ENCODE measurements at places on chromosomes 12 and 14.

DNA sequence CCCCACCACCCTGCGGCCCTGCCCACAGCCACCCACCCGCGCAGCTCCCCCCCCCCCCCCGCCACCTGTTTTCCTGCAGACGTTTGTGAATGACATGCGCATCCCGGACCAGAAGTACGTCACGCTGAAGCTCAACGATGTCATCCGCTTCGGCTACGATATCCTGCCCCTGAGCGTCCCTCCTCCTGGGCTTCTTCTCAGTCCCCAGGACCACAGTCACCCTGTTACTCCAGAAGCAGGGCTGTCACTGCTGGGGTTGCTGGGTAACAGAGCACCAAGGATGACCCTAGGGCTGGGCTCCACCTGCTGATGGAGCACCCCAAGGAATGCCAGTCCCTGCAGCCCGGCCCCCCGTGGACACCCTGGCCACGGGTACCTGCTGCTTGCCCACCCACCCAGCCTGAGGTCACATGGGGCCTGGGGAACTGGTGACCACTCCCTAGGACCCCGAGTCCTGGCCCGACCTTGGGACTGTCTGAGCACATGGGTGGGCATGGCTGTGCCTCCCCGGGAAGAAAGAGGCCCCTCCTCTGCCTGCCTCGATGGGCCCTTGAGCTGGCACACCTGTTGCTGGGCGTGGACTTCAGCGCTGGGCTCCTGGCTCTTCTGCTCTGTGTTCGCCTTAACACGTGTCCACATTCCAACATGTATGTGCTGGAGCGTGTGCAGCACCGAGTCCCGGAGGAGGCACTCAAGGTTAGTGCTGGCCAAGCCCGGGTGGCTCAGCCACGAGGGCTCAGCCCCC lies 12.9 kb downstream of the CEP170B start:
- no peak for DNase-seq

- DNase-seq, result no peak
Observed at GRCh38 chr14:29740491-29740890, 187.2 kb downstream of the PRKD1 start.

GRCh38 chr12:11593013-11593412 lies 56.5 kb upstream of the ETV6 start:
- DNase-seq, result no peak

- DNase-seq, result no peak
Observed at GRCh38 chr12:26434299-26435068, 239.1 kb downstream of the SSPN start.

DNA sequence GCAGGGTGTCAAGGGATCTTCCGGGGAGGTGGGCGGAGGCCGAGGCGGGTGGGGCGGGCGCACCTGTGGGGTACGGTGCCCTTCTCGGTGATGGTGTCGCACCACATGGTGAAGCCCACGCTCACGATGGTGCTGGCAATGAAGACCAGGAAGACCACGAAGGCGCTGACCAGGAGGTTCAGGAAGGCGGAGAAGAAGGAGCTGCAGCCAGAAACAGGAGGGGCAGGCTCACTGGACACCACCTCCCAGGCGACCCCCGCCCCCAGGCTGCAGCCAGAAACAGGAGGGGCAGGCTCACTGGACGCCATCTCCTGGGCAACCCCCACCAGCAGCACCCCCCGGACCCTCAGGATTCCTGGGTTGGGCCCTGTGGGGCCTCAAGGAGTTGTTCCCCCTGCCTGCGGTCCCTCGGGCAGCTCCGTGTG lies 7.6 kb downstream of the TMEM179 start:
- DNase-seq, result no peak

GRCh38 chr14:52936437-52936836 lies 14.4 kb downstream of the FERMT2 start:
- no peak for DNase-seq

GRCh38 chr14:53237488-53237887 lies 84.4 kb upstream of the DDHD1 start:
- DNase-seq, result no peak

- DNase-seq, result no peak
Observed at GRCh38 chr12:91533366-91533765, 350.7 kb upstream of the DCN start.

GRCh38 chr12:46472893-46473633 lies 100.5 kb upstream of the SLC38A2 start:
- DNase-seq, result no peak

GRCh38 chr14:92499234-92499633 lies 14.3 kb upstream of the RIN3 start:
- no peak for DNase-seq

DNA sequence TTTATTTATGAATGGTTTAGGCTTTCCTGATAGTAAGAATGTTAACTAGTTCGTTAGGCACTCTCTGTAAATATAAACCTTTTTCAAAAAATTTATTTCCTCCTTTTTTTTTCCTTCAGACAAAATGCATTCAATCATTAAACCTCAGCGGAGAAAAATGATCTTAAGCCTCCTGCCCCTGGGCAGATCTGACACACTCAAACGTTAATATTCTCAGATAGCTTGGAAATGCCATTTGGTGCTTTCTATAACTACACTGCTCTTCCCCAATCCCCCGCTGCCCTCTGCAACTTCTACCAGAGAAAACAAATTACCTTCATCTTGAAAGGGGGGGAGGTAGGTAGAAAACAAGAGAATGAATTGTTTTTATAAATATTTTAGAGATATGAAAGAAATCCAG lies 521.2 kb downstream of the MED13L start:
- no peak for DNase-seq

- no peak for DNase-seq
Observed at GRCh38 chr12:16218934-16219751, 58.3 kb downstream of the SLC15A5 start.

- DNase-seq, result no peak
Observed at GRCh38 chr12:124509676-124510300, 57.6 kb downstream of the NCOR2 start.

- DNase-seq, result no peak
Observed at GRCh38 chr12:70106347-70106746, 136.9 kb upstream of the CNOT2 start.

- no peak for DNase-seq
Observed at GRCh38 chr12:126993898-126994297, 1273.1 kb upstream of the TMEM132C start.

- DNase-seq, result no peak
Observed at GRCh38 chr12:19575337-19576243, 136.3 kb downstream of the AEBP2 start.

DNA sequence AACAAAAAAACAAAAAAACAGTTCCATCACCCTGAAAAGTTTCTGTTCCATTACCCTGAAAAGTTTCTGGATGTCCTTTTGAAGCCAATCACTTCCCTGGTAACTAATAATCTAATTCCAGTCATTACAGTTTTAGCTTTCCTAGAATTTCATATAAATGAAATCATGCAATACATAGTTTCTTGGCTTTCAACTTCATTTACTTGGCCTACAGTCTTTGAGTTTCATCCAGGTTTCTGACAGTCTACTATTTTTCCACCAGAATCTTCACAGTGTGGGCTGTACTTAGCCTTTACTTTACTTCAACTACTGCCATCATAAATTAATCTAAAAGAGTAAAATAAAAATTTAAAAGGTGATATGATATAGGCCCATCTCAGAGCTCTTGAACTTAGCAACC lies 55.5 kb downstream of the RPS6KA5 start:
- DNase-seq, result no peak

GRCh38 chr12:132138941-132139871 lies 4.9 kb downstream of the DDX51 start:
- no peak for DNase-seq

- DNase-seq, result no peak
Observed at GRCh38 chr12:107560899-107561285, 124.7 kb upstream of the PWP1 start.

DNA sequence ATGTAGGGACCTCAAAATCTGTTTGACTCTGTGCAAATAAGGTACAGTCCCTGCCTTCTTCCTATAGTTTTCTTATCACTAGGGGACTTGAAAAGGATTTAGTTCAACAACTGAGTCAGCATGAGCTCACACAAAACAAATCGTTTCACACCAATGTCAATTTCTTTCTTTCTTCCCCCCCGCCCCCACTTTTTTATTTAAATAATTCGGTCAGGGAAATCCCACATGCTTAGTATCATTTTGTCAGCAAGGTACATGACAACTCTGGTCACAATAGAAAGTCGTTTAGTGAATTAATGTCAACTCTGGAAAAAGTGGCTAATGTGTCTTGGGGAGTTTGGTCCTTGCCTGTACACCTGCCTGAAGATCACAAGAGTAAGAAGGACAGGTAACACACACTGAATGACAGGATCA lies 232.2 kb upstream of the PLEKHG7 start:
- no peak for DNase-seq

DNA sequence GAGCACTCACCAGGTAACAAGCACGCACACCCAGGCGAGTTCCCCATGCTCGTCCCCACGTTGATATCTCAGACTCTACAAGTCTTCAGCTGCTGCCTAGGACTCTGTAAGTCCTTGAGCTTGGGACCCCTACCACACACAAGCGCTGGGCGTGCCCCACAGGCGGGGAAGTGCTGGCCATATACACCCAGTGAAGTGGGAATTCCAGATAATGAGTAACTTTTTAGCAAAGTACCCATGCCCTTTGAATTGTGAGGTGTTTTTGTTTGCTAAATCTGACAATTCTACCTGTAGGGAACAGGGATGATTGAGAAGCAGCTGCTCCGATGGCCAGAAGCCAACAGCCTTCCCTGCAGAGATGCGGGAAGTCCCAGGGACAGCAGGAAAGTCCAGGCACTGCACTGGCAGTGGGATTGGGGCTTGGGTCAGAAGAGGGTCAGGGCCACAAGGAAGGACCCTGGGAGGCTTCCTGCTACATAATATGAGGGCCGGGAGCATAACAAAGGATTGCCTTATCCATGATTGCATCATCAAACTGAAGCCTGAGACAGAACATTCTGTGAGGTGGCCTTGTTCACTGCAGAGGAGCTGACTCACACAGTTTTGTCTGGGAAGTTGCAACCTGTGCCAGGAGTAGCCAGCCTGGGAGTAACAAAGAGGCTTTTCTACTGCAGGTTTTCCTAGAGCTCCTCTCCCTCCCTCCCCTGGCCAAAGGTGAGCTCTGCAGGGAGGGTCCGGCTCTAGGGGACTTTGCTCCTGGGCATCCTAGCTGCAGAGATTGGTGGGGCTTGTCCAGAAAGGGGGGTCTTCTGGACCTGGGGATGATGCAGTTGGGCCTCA lies 13.2 kb upstream of the SERPINA3 start:
- no peak for DNase-seq

DNA sequence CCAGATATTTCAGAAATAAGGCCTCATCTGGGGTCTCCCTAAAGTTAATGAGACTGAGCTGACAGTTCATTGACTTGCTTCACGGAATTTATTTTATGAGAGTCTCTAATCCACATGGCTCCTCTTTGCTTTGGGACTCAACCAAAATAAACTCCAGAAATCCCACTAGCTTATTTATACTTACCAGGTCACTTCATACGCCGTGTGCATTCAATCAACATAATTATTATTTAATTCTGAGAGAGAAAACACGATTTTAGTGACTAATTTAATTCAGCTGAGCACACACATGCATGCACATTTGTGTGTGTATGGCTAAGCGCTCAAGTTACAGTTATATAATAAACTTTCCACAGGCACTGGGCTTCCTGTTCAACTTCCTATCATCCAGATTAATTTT lies 333.4 kb upstream of the CCDC196 start:
- DNase-seq, result no peak

GRCh38 chr12:46370380-46370734 lies 2.2 kb downstream of the SLC38A2 start:
- DNase-seq, result no peak

DNA sequence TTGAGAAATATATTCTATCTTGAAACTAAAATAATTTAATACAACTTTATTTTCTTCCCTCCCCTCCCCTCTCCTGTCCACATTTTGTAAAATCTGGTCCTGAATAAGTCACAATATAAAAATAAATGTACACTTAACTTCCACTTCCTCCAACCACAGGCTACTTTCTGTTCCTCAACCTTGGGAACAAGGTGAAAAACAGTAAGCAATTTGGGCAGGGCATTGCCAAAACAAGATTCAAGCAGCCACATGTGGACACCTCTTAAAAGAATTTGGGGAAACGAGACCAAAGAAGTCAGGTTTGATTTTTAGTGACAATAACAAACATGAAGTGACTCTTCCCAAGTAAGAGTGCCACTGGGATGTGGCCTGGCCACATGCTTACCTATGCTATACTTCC lies 115.7 kb downstream of the PTPRQ start:
- no peak for DNase-seq

DNA sequence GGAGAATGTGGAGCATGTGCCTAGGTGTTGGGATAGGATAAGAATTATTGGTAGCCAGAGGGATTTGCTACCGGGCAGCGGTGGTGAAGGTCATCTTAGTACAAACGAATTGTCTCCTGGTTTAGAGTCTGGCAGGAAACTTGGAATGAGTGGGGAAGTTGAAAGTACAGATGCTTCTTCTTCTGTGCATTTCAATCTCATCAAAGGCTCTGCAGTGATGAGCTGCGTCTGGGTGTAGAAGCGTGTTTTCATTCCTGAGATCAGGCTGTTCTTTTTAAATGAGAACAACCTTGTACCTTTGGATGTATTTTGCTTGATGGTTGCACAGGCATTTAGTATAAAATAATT lies 2.1 kb downstream of the WNK1 start:
- DNase-seq, result no peak

DNA sequence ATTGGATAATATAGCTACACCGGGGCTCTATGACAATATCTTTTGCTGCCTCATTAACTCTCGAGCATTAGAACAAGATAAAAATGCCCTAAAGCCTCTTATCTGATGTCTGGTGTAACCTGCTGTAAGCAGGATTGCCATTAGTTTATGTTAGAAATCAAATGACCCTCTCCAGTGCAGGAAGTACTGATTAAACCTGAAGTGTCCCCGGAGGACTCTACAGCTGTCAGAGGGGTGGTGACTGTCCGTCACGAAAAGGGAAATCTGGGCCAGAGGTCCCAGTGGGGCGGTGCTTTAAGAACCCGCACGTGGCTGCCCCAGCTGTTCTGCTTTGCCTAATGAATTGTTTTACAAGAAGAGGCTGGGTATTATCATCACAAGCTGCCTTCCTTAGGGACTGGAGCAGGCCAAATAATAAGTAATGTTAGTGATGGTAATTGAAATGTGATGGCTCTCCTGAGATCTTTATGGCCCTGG lies 55.7 kb downstream of the LIN52 start:
- no peak for DNase-seq

- no peak for DNase-seq
Observed at GRCh38 chr12:107461222-107461975, 224.2 kb upstream of the PWP1 start.

- DNase-seq, result no peak
Observed at GRCh38 chr14:62905566-62905965, 139.7 kb downstream of the KCNH5 start.

GRCh38 chr12:52448228-52448627 lies 3.7 kb downstream of the KRT6B start:
- no peak for DNase-seq

Measured in activated naive CD4-positive, alpha-beta T cell (primary cell).